ENCODE measurements at places on chromosomes 11 and 22. TPM values are rescaled to one million over a fixed set of nuclear protein-coding genes. Genes with fewer than 3 reads are reported as not detected.

The C11orf21 gene
- not detected for total RNA-seq

The LIPT2 gene
- 9.4 TPM for total RNA-seq

GRCh38 chr22:49800408-49801238, 27.1 kb downstream of the BRD1 start:
- DNase-seq = no peak

- no peak for DNase-seq
Measured at GRCh38 chr11:59883597-59883996, 5.0 kb downstream of the OOSP3 start.

- no peak for DNase-seq
Measured at GRCh38 chr22:50010676-50011446, 1.7 kb downstream of the IL17REL start.

DNA sequence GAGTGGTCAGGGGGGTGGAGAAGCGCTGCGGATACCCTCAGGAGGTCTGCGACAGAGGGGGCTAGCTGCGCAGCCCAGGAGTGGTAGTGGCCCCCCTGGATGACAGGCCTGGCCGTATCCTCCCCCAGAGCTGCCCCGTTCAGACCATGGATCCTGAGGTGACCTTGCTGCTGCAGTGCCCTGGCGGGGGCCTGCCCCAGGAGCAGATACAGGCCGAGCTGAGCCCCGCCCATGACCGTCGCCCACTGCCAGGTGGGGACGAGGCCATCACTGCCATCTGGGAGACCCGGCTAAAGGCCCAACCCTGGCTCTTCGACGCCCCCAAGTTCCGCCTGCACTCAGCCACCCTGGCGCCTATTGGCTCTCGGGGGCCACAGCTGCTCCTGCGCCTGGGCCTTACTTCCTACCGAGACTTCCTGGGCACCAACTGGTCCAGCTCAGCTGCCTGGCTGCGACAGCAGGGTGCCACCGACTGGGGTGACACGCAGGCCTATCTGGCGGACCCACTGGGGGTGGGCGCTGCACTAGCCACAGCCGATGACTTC, 505 bp downstream of the NUDT22 start:
- peak; percentile 76 for DNase-seq

All from endodermal cell (in vitro differentiated cells).